Fibroblast of upper back skin (primary cell): ENCODE measurements at places on chromosomes 16 and 17.

DNA sequence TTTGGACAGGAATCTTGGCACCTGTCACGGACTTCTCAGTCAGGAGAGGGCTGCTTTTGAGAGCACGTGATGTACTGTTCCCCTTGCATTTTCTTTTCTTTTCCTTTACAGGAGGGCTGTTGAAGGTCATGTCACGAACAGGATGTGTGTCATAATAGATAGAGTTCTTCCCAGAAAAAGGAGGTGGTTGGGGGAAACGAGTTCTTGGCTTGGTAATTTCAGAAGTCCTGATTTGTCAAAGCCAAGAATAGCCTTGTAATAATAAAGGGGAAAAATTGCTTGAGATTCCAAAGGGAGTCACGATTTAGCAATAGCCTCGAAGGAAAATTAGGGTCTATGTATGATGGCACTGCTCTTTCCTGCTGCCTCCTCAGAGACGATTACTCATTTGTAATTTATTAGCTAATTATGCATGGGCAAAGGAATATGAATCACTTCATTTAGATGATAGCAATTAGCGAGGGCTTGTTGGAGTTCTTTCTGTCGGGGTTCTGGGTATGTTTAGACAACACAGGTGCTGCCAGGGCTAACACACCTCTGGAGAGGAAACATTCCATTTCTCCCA is 277.7 kb upstream of the N4BP1 start:
- DNase-seq, result no peak

DNA sequence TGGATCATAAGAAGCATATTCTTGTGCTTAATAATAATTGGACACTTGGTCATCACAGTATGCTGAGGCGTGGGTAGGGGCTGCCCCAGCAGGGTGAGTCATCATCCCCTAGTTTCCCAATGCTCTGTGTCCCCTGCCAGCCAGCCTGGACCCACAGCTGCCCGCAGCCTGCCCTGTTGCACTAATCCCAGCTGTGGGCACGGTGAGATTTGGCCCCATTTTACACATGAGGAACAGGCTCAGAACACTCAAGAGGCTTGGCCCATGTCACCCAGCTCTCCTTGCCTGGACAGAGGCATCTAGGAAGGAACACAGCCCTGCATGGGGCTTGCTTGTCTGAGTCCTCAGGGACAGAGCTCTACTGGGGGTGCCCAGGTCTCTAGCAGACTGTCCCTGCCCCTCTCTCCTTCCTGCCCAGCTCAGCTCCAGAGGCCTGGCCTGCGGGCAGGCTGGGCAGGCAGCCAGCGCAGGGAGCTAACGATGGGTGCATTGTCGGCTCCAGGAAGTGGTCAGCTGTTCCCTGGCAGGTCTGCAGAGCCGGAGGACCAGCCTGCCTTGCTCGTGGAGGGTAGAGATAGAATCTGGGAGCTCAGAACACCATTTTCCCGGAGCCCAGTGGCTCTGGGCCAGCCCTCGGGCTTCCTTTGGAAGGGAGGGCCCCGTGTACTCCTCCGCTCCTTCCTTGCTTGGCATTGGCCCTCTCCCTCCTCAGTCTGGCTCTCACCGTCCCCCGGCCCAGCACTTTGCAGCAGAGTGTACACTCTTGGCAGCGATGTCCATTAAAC is 189.4 kb downstream of the RAB11FIP4 start:
- DNase-seq, result peak; percentile 44

DNA sequence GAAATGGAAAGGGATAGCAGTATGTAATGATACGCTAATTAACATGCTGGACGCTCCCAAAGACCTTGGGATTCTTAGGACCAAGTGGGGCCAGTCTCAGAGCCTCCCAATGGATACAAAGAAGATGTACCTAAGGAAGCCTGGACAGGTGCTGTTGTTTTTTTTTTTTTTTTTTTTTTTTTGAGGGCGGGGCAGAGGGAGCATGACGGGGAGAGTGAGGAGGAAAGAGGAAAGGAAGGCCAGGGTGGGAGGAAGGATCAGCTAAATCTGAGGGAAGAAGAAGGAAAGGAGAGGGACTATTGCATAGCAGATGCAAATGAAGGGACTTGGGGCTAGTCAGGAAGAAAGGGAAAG is 2.5 kb downstream of the VAMP2 start:
- no peak for DNase-seq

DNA sequence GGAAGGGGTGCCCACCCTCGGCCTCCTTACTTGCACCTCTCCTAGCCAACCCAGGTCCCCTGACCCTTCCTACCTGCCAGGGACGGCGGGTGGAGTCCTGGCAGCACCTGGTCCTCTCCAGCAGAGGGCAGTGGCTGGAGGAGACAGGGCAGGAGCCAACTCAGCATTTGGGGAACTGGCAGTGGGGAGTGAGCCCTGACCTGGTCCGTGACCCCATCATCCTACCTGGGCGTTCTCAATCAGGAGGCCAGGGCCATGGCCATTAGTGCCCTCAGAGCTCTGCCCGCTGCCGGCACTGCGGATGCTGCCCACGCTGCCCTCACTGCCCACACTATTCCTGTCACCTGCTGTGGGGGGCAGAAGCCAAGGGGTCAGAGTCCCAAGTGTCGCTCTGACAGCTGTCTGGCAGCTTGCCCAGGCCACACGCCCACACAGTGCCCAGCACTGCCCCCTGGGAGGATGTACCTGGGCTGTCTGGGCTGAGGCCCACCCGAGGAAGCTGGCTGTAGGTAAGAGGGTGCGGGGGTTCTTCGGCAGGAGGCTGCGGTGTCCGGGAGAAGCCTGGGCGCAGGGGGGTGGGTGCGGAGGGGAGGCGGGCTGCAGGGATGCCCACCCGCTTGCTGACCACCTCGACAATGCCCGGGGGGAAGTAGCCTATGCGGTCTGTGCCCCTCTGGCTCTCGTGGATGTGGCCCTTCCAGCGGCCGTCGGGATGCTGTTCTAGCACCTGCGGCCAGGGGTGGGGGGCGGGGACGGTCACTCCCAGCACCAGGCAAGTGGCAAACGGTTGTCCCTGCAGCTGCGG is 10.8 kb downstream of the CASKIN2 start:
- DNase-seq, result no peak

DNA sequence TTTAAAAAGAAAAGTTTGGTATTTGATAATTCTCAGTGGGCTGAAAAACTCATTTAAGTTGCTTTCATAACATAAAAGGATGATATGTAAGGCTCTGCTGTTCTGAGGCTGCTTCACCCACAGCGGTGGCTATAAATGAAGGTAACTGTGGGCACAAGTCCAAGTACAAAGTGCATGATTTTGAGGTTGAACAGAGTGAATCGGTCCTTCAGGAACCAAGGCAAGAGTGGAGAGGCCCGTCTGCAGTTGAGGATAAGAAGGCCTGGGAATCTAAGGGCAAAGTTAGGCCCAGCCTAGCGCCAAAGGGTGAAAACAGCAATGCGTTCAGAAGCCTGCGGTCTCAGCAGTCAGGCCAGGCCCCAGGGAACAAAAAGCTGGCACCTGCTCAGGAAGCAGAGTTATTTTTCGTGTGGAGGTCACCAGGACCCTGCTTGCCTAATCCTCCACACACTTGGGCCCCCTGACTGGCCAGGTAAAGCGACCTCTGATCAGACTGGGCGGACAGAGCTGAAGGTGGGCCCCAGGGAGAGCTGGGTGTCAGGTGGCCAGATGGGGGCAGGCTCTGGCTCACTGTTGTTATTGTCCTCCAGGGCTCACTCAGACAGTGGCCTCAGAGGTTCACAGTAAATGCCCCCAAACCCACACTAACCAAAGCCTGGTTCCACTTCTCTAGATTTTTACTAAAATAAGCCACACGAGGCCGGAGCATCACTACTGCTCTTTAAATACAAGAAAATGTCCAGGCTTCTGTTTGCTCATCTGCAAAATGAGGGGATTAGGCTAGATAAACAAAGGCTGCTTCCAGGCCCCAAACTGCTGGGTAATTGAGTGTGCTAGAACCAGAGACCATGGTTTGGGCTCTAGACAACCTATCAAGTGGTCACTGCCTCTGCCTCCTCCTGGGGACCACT is 46.5 kb downstream of the TEX2 start:
- DNase-seq, result peak; percentile 71

GRCh38 chr17:61412860-61413660 is 13.4 kb downstream of the TBX2 start:
- DNase-seq, result no peak

DNA sequence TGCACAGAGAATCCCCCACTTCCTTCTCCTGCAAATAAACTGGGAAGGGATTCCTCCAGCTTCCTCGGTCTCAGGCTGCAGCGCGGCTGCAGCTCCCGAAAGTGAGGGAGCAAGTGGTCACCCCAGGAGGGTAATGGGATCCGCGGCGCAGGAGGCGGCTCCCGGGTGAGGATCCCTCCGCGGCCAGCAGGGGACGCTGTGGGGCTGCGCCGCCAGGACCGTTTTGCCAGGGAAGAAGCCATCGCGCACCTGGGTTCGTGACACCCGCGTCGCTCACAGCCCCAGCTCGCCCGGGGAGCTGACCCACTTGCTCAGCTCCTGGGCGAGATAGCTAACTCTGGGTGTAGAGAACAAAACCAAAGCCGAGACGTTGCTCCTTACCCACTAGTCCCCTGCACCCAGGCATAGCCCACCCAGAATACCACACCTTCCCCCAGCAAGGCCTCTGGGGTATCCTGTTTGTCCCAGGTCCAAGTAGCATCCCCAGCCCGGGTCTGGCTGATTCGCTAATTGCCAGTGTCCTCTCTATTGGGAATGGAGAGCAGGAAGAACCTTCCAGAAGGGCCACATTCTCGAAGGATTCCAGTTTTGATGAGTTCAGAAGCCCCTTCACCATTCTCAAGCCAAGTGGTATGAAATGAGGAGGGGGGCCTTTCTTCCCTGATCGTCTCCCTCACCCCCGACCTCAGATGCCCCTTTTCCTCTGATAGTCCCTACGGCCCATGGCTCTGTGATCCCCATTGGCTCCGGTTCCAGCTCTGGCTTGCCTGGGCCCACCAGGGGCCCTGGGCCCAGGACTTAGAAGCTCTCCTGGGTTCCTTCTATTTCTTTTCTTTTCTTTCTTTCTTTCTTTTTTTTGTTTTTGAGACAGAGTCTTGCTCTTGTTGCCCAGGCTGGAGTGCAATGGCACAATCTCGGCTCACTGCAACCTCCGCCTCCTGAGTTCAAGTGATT is 14.1 kb downstream of the CYGB start:
- DNase-seq, result peak; percentile 44

DNA sequence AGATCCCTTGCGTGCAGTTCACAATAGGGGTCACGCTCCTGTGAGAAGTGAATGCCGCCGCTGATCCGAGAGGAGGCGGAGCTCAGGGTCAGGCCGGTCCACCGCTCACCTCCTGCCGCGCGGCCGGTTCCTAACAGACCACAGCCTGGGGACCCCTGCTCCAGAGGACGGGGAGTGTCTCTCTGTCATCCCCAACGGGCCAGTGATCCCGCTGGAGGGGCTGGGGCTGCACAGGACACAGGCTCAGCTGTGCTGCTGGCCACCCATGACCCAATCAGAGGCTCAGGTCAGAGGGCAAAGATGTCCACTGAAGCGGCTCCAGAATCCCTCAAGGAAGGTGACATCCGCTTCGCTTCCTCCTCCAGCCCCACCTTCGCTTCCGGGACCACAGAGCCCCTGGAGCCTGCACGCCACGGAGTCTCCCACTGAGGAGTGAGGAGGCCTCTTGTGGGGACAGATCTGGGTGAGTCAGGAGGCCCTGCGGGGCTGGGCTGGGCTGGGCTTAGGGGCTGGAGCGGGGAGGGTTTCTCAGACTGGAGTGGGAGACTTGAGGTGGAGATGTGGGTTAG is 115.4 kb downstream of the METRNL start:
- DNase-seq, result no peak

DNA sequence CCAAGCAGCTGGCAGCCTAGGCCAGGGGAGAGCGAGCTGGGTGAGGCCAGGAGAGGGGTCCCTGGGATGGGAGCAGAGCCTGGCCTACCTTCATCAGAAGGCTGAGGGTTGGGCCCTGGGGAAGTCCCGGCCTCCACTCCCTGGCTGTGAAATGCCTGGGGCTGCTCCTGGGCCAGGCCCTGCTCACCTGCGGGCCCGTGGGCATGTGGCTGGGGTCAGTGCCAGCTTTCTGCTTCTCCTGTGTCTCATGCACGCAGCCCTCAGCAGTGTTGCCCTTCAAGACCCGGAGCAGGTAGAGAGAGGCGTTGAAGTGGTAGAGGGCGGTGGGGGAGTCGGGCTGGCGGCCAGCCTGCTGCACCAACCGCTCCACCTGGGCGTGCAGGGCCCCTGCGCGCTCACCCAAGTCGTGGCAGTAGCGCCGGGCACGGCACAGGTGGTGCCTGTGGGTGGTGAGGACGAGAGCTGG is 12.4 kb downstream of the MYBBP1A start:
- no peak for DNase-seq

- DNase-seq, result no peak
These were observed 1550.3 kb downstream of the CDH8 start for GRCh38 chr16:60485872-60486489.

- DNase-seq, result peak; percentile 13
These were observed 345 bp downstream of the EMC8 start for GRCh38 chr16:85798901-85799496.

GRCh38 chr17:29622337-29623282 is at the start of gene CORO6:
Gene CORO6 (minus strand): TSS chr17:29622912. CDS start chr17:29621421, 1,491 bp downstream.
- DNase-seq, result peak; percentile 46

DNA sequence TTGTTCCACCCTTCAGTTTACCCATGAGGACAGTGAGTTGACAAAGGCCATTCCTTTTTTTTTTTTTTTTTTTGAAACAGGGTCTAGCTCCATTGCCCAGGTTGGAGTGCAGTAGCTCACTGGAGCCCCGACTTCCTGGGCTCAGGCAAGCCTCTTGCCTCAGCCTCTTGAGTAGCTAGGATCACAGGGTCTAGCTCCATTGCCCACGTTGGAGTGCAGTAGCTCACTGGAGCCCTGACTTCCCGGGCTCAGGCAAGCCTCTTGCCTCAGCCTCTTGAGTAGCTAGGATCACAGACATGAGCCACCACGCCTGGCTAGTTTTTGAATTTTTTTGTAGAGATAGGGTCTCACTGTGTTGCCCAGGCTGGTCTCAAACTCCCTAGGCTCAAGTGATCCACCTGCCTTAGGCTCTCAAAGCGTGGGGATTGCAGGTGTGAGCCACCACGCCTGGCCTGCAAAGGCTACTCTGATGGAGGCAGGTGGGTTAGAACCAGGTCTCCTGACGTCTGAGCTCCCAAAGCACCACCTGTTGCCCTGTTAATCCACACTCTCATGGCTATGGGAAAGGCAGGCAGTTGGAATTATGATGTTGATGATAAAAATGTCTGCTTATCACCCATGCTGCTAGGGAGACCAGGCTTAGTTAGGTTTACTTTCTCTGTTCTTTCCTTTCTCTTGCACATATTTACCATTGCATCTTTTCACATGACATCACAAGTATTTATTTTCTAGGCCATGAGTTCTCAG is 65.2 kb downstream of the KSR1 start:
- DNase-seq, result no peak

DNA sequence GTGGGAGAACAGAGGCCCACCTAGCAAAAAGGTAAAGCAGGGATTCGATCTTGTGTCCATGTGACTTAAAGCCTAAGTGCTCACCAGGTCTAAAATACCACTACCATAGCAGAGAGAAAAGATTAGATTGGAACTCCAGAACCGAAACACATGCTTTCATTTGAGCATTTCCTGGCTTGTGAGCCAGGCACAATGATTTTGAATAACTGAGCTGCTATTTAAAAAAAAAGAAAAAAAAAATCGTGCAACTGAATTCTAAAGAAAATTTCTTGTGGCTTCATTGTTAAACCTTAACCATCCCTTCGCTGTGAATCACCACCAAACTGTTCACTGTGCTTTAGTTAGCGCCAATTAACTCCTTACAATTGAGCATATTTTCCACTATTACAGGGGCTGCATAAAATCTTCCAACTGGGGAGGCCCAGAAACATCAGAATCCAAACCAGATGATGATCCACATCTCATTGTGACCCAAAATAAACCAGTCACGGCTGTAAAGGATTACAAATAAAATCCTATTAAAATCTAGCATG is 366.4 kb upstream of the ERCC4 start:
- DNase-seq, result no peak
